ENCODE measurements at places on chromosomes 12 and 14.

DNA sequence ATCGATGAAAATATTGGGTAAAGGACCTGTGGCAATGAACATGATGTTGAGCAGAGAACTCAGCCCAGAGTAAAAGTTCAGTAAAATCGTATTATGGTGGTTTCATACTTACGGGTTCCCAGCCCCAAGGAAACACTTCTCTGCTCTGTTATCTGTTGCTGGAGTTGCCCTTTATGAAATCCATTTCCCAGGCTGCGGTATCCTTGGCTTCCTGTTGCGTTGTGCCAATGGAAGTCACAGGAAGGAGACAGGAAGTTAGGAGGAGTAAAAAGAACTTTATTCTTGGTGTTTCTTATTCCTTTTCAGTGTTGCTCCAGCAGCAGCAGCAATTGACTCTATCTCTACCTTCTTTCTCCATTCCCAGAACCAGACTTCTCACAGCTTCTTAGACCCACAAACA, 965.2 kb downstream of the VRK1 start:
- no peak for DNase-seq

DNA sequence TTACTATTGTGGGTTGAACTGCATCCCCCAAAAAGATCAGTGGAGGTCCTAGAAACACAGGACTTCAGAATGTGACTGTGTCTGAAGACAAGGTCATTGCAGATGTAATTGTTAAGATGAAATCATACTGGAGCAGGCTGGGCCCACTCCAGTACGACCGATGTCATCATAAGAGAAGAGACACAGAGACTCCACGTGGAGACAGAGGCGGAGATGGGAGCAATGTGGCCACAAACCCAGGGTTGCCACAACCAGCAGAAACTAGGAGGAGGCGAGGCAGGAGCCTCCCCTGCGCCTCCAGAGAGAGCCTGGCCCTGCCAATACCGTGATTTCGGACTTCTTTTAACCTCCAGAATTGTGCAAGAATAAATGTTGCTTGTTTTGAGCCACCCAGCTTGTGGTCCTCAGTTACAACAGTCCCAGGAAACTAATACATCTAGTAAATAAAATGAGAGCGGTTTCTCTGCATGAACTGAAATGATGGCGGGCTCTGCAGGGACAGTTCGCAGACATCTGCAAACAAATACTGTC, 25.7 kb upstream of the FZD10 start:
- no peak for DNase-seq

- no peak for DNase-seq
Measured at GRCh38 chr14:93303659-93304058, 29.2 kb downstream of the BTBD7 start.

DNA sequence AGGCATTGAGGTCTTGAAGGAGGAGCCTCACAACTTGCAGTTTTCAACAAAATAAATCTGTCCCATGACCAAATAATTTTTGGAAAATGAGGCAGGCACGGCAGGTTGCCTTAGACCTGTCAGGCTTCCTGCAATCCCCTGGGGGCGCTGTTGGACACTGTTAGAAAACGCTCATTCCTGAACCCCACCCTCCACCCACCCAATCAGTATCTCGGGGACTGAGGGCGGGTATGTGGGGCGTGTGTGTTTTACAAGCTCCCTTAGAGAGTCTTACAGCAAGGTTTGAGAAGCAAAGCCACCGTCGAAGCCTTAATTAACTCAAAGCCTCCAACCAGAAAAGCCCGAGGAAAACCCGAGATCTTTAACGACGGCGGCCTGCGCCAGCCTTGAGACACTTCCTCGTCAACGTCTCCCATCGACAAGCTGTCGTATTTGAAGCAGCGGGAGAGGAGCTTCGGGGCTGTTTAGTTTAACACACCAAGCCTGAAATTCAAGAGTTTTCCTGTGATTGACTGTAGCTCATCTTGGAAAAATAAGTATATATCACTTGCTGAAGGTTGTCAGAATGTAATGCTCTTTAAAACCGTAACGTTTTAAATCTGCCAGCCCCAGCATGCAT, 123.0 kb downstream of the GLT1D1 start:
- no peak for DNase-seq

GRCh38 chr14:58701604-58702003, 63.8 kb downstream of the DACT1 start:
- no peak for DNase-seq

- no peak for DNase-seq
Measured at GRCh38 chr12:88650715-88651114, 70.4 kb upstream of the KITLG start.

- no peak for DNase-seq
Measured at GRCh38 chr14:104542871-104543830, 36.4 kb upstream of the C14orf180 start.

GRCh38 chr12:4451694-4452093, 6.1 kb upstream of the FGF6 start:
- DNase-seq: no peak

DNA sequence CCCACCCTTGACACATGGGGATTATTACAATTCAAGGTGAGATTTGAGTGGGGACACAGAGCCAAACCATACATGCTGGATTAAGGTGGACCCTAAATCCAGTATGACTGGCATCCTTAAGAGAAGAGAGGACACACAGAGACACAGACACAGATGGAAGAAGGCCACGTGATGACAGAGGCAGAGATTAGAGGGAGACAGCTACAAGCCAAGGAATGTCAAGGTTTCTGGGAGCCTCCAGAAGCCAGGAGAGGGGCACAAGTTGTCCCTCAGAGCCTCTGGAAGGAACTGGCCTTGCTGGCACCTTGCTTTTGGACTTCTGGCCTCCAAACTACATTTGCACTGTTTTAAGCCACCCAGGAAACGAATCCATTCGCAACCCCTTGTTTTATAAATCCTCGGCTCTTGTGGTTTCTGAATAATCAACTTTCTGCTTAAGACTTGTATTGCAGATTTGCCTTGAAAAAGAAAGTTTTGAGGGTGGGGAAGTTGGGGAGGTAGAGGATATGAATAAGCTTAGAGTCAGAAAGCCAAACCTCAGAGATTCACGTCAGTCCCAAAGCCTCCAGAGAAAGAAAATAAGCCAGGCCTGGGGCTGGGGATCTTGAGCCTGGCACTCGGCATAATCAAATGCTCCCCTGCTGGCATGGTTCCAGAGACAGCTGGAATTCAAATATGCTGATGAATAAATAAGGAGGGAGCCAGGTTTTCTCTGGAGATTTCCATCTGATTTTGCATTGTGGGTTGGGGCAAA, 224.2 kb upstream of the PWP1 start:
- DNase-seq: no peak

GRCh38 chr12:89288959-89289358, 63.3 kb downstream of the DUSP6 start:
- no peak for DNase-seq

GRCh38 chr12:73867147-73867546, 670.5 kb upstream of the ATXN7L3B start:
- no peak for DNase-seq

DNA sequence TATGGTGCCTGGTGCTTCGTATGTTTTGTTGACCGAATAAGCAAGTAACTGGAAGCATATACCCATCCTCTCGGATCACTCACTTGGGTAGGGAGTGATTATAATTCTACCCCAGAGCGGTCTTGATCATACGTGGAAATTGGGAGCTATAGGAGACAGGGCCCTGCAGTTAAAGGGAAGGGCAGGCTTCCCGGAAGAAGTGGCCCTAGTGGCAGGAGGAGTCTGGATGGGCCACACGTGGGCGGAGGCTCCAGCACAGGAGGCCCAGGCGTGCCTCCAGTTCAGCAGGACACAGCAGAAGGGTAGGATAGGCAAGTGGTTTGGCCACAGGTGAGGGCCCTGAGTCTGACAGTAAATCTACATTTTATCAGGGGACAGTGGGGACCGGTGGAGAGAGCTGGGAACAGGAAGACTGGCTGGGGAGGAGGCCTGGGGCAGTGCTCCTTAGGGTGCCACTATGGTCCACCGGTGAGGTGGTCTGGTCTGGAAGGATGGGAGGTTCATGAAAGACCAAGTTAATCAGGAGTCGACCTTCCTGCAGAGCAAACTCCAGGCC, 23.5 kb upstream of the YY1 start:
- no peak for DNase-seq

All from cortex of kidney (tissue), 1 donor.